HT-29 (cell line): ENCODE measurements at places on chromosomes 4 and X.
A peak's percentile ranks its signal among the peaks of the same experiment; 100 is the strongest.

DNA sequence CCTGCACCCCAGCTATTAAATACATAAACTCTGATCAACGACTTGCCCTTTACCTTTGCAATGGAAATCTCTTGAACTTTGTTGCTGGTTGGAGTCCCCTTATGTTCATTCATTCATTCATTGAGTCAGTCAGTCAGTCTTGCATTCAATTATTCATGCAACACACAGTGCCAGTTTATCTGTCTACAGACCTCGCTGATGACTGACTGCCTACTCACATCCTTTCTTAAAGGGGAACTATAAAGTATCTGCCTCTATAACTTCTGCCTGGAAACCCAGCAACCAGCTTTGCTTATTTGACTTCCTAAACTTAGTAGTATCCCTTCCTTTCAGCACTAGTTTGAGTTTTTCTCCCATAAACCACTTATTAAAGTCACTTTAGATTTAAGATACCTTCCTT lies 620.8 kb upstream of the ADGRL3 start:
- DNase-seq: no peak

GRCh38 chr4:723751-724530 lies 18.3 kb downstream of the PCGF3 start:
- no peak for DNase-seq

DNA sequence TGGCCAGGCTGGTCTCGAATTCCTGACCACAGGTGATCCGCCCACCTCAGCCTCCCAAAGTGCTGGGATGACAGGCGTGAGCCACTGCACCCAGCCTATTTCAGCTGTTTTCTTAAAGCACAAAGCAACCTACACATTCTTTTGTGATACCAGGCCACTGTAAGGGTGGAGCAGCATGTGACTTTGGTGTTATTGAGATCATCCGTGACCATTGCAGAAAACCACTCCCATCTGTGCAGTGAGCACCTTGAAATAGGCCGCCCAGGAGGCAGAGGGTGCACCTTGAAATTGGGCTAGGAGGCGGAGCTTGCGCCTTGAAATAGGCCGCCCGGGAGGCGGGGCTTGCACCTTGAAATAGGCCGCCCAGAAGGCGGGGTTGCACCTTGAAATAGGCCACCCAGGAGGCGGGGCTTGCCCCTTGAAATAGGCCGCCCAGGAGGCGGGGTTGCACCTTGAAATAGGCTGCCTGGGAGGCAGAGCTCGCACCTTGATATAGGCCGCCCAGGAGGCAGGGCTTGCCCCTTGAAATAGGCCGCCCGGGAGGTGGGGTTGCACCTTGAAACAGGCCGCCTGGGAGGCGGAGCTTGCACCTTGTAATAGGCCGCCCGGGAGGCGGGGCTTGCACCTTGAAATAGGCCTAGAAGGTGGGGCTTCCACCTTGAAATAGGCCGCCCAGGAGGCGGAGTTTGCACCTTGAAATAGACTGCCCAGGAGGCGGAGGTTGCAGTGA lies 9.0 kb upstream of the SLC25A6 start:
- DNase-seq: no peak

DNA sequence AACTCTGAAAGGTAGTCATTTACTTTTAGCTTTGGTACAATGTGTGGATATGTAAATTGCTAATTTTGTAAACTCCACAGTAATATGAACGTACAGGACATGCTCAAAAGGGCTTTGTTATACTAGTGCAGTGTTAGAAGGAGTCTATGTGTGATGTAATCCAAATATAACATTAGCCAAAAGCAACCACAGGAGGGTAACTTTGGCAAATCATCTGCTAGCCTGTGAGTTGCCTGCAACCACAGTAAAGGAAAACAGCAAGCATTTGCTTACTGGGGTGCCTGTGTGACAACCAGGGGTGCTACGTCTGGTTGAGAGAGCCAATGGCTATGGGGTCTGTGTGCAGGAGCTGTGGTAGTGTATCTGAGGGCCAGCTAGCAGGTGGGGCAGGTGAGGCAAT lies 245.8 kb downstream of the ADAMTS3 start:
- DNase-seq: no peak

DNA sequence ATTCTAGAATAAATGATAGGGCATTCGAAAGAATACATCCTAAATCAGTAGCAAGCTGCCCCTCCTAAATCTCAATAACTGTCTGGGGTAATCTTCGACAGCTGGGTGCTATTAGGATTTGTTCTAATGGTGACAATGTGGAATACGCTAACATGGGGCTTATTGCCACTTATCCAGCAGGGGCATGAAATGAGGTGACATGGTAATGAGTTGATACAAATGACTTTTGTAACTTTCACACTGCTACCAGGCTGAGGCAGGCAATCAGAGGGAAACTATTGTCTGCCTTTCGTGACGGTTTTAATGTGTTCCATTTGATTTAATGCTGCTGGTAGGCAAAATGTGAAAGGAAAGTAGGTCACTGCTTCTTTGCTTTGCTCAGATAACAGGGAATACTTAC lies 1047.4 kb upstream of the PABPC4L start:
- no peak for DNase-seq

GRCh38 chrX:43349363-43349762 lies 306.7 kb upstream of the MAOA start:
- peak; percentile 72 for DNase-seq

DNA sequence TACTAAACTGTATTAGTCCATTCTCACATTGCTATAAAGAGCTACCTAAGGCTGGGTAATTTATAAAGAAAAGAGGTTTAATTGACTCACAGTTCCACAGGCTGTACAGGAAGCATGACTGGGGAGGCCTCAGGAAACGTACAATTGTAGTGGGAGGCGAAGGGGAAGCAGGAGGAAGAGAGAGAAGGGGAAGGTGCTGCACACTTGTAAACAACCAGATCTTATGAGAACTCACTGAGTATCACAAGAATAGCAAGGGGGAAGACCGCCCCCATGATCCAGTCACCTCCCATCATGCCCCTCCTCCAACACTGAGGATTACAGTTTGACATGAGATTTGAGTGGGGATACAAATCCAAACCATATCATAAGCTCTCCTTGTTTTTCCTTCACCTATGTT lies 40.9 kb downstream of the RPA4 start:
- no peak for DNase-seq

GRCh38 chr4:76215077-76215476 lies 1.5 kb upstream of the SCARB2 start:
- DNase-seq: no peak

- DNase-seq: no peak
These were observed 352.0 kb downstream of the TRAM1L1 start for GRCh38 chr4:116733370-116733769.

DNA sequence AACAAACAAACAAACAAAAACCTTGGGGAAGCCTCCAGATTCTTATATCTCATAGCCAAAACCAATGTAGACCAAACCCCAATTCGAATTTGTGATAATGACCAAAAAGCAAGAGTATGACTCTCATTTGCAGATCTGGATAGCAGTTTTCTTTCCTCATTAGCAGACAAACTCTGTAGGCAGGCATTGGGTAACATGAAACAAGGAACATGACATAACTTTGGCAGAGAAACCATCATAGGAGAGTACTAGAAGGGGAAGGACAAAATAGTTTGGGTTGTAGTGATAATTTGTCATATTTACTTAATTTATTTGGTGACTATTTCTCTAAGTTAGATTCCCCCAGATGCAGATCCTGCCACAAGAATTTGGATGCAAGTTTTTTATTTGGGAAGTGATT lies 187.8 kb downstream of the MID1IP1 start:
- DNase-seq: no peak

GRCh38 chr4:87843936-87844335 lies 11.2 kb downstream of the MEPE start:
- DNase-seq: no peak

DNA sequence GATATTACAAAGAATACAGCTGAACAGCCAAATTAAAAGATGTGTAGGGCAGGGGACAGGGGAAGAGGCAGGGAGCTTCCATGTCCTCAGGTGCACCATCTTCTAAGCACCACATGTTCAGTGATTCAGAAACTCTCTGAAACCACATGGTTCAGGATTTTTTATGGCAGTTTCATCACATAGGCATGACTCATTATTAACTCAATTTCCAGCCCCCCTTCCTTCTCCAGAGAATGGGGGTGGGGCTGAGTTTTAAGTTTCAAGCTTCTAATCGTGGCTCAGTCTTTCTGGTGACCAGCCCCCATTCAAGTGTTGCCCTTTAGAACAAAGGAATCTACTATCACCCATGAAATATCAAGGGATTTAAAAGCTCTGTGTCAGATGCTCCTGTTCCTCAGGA lies 317.8 kb upstream of the GALNT7 start:
- DNase-seq: no peak

DNA sequence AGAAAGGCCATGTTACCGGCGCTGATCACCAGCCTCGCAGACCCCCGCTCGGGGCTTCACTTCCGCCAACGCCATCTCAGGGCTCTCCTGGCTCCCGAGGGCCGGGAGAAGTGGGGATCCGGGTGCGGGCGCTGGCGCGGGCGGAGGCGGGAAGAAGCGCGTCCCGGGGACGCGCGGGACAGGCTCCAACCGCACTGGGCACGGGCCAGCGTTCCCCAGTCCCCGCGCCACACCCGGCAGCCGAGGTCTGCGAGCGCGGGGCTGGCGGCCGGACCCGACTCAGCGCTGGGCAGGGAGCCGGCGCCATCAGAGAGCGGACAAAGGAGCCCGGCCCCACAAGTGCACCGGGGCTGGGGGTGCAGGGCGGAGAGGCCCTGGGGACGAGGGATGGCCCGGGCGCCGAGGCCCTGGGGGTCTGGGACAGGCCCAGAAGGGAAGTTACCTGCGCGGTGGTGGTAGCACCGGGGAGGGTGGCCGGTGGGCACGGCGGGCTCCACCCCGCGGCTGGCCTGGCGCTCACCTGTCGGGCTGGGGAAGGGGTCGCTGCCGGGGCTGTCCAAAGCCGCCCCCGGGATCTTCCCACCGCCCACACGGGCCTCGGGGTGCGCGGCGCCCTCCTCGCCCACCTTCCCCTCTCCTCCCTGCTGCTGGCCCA lies 449 bp downstream of the CTPS2 start:
- DNase-seq: no peak

DNA sequence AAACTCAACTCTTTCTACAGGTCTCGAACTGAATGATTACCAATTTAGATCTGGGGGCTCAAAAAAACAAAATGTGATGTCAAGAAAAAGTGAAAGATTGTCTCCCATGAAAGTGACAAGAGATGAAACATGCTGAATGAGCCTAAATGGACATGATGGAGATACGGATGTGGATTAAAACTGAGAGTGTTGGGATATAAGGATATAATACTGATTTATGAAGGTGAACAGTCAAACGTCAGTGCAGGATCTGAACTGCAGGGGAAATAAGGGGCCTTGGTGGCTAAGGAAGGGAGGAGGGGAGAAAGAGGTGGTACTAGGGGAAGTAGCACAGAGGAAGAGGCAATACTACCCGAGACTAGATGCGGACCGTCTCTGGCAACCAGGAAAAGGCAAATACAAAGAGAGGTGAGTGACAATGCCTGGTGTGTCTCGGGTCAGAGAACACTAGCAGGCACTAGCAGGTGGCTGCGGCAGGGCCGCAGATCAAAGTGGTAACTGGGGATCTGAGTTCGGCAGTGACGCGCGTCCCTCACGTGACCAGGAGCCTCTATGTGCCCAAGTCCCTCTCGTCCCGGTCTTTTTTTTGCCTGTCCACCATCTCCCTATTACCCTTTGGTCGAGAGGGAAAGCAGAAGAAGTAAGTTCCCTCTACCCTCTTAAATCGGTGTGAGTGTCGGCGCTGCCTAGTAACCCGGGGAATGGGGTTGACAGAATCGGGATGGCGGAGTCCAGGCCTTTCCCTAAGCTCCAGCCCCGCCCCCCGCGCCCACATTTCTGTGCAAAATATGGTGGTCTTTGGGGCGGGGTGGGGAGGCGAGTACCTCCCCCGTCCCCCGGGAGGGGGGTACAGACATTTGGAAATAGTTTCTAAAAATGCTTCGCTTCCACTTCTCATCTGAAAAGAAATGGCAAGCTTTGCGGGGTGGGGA lies at the start of gene TCEAL1:
Gene TCEAL1, plus strand, starts transcription at position 590 of the 932 bp plus-strand sequence. CDS start 942 bp downstream, outside the sequence.
- peak; percentile 55 for DNase-seq

- DNase-seq: no peak
These were observed 4.9 kb upstream of the DDX3X start for GRCh38 chrX:41329101-41329500.

- no peak for DNase-seq
These were observed 72.7 kb downstream of the MTMR1 start for GRCh38 chrX:150765782-150766350.

DNA sequence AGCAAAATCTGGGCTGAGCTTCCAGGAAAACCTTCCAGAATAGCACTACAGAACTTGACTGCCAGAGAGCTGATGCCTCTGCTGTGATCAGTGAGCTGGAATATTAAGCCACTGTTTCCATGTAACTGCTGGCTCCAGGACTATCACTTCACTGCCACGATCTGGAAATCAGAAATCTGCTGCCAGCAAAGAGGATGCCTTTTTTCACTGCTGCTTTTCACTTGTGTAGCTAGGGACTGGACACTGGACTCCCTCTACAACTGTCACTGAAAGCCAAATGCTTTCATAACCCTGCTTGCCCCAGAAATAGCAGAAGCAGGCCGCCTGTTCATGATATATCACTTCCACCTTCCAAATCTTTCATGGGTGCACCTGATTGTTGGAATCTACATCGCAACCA lies 9.4 kb upstream of the AP1S2 start:
- no peak for DNase-seq

GRCh38 chr4:93788712-93789111 lies 39.8 kb upstream of the ATOH1 start:
- peak; percentile 29 for DNase-seq

- DNase-seq: no peak
These were observed 169.2 kb upstream of the CPEB2 start for GRCh38 chr4:14833053-14833452.
